ENCODE measurements at places on chromosomes 16 and 17. TPM values are rescaled to one million over a fixed set of nuclear protein-coding genes. Genes with fewer than 3 reads are reported as not detected.
A peak's percentile ranks its signal among the peaks of the same experiment; 100 is the strongest.

The ABCC6 gene
- total RNA-seq = not detected

DNA sequence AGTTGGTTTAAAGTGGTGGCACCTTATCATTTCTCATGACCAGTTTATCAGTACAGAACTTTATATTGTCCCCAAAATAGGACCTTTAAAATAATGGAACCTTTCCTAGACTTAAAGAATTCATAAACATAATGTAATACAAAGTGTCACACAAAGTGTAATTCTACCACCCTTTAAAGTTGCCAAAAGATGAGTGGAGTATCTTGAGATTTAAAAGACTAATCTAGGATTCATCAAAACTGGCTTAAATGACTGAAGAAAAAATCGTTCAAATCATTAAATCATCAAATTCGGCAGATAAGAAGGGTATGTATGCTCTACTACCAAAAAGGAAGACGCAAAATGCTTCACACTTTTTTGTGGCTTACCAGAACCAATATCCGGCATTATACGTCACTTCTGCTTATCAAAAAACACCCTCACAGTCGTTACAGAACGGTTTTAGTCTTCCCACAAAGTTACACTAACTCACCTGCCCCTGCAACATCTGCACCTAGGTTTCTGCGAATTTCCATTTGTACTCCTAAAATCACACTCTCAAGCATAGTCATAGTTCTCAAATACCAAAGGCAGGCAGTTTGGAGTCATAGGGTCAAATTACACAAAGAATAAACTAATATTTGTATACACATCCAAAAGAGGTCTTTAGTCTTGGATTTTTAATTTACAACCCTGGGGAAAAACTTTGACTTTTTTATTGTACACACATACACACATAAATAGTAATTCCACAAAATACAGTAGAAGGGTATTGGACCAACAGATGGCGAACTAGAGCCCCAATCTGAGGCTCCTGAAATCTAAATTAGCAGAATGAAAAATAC lies 1.4 kb upstream of the KANSL1 start:
- peaks cover 31% of the 10 kb centered on the region for H3K36me3 ChIP-seq
- H3K4me3 ChIP-seq = peak overlapping the region; percentile 91
- H3K27ac ChIP-seq = peak overlapping the region; percentile 99
- peak; percentile 71 for DNase-seq
- peaks cover 56% of the 10 kb centered on the region for H3K4me1 ChIP-seq
- H3K27me3 ChIP-seq = no peaks in the 10 kb centered on the region

DNA sequence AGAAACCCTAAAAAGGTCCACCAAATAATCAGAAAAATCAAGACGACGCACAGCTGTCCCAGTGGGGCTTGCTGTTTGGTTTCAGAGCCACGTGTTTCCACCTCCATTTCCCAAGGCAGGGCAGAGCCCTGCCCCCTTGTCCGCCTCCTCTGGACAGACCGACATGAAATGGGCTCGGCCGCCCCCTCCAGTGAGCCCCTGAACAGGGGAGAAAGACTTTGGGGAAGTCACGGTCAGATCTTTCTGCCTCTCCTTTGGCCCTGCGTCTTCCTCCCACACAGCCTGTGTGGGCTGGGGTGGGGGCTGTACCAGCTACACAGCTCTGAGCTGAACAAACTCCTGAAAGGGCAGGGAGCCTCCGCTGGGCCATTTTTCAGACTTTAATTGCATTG lies 230.7 kb downstream of the ENGASE start:
- H3K4me1 ChIP-seq = no peaks in the 10 kb centered on the region
- H3K27me3 ChIP-seq = peaks cover 6% of the 10 kb centered on the region
- H3K4me3 ChIP-seq = no peak overlapping the region
- no peak for DNase-seq

DNA sequence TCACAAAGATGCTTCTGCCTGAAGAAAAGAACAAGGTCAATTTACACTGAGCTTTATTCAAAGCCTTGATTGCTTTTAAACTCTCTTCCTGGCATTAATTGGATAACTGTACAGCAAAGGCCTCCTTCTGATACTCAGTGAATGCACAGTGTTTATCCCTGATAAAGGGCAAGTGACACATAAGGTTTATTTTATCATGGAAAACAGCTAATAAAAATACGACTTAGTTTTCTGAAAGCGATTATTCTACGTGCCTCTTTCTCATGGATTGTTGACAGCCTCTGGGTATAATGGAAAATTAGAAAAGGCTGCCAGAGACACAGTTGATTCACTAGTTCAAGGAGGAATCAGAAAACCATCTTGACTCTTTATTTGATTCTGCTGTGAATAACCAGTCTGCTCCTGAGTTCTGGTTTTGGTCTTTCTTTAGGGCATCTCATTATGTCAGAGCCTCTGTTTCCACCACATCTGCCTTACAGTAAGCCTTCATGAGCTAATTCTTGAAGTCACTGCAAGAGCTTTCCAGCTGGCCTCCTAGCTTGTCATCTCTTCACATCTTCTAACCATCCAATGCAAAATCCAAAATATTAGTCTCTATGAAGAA lies 212.9 kb downstream of the CNTNAP4 start:
- H3K27me3 ChIP-seq = no peaks in the 10 kb centered on the region
- H3K27ac ChIP-seq = no peak overlapping the region
- no peaks in the 10 kb centered on the region for H3K36me3 ChIP-seq
- no peaks in the 10 kb centered on the region for H3K4me1 ChIP-seq
- no peak for DNase-seq
- H3K4me3 ChIP-seq = no peak overlapping the region

DNA sequence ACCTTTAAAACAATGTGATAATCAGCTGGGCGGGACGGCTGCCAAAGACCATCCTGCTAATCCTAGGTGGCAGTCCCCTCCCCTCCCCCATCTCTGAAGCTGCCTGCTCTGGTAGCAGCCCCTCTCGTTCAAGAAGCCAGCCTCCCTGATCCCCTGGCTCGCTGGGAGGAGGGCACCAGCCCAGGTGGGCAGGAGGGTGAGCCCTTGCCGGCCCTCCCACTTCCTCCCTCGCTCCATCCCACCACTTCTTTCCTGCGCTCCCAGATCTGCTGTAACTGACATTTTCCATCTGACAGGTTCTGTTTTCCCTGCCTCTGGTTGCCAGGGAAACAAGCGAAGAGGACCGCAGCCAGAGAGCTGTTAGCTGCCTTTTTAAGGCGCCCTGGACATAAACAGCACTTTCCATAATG lies 155.7 kb upstream of the TNRC6C start:
- H3K27ac ChIP-seq = no peak overlapping the region
- no peak overlapping the region for H3K4me3 ChIP-seq
- peaks cover 34% of the 10 kb centered on the region for H3K27me3 ChIP-seq

DNA sequence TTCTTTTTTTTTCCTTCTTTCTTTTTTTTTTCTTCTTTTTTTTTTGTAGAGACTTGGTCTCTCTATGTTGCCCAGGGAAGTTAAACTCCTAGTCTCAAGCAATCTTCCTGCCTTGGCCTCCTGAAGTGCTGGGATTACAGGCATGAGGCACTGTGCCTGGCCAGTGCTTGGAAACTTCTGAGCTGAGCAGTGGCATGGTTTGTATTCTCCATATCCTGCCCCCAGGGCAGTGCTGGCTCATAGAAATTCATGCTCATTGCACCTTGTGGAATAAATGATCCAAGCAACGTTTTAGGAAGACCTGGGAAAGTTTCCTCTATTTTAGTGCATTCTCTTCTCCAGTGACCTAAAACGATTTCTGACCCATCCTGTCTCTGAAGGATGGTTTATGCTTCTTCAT lies 16.7 kb upstream of the SYT17 start:
- H3K27ac ChIP-seq = no peak overlapping the region
- H3K27me3 ChIP-seq = peaks cover 31% of the 10 kb centered on the region
- no peaks in the 10 kb centered on the region for H3K4me1 ChIP-seq
- DNase-seq = no peak
- H3K36me3 ChIP-seq = no peaks in the 10 kb centered on the region
